ENCODE measurements at places on chromosomes 2 and 18. TPM values are rescaled to one million over a fixed set of nuclear protein-coding genes. Genes with fewer than 3 reads are reported as not detected.

GRCh38 chr18:8063733-8064132 is 496.6 kb downstream of the PTPRM start:
- no peak for DNase-seq

The LDLRAD4 gene
- 19.5 TPM for total RNA-seq

- no peak for DNase-seq
These were observed 56.4 kb downstream of the KLHL29 start for GRCh38 chr2:23441414-23441813.

The C2orf66 gene
- total RNA-seq: 0.21 TPM

DNA sequence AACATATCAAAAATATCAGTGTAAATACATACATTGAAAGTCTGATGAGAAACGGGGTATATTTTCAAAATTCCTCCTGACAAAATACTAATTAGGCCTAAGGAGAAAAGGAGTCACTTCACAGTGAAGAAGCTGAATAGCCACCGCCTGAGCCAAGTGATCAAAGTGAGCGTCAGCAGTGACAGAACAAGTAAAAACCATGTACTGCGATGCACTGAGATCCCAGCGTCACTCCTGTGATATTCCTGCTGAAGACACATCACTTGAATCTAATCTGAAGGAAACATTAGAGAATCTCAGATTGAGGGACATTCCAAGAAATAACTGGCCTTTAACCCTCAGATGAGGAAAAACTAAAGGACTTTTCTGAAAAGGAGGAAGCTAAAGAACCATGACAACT is 285.3 kb downstream of the EN1 start:
- DNase-seq: no peak

DNA sequence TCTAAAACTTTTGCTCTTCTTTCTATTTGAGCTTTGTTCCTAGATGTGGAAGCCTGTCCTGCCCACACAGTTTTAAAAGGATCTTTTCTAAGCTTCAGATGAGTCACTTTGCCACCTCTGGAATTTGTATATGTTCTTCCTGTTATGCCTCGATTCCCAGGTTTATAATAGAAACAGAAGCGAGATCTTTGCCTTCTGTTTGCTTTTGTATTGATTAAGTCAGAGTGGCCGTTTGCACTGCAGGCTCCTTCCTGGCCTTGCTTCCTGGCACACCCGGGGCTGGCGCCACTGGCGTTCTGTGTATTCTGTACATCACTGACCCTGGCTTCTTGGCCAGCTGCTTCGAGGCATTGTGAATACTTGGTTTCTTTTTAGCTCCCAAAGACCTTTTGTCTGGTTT is 91.8 kb downstream of the MTCL1 start:
- no peak for DNase-seq

GRCh38 chr2:16626997-16627605 is 38.5 kb downstream of the CYRIA start:
- DNase-seq: no peak

GRCh38 chr2:149068996-149069888 is 30.7 kb downstream of the LYPD6B start:
- no peak for DNase-seq

The INHA gene
- not detected for total RNA-seq

GRCh38 chr18:50973367-50974126 is 5.7 kb downstream of the ELAC1 start:
- DNase-seq: no peak

DNA sequence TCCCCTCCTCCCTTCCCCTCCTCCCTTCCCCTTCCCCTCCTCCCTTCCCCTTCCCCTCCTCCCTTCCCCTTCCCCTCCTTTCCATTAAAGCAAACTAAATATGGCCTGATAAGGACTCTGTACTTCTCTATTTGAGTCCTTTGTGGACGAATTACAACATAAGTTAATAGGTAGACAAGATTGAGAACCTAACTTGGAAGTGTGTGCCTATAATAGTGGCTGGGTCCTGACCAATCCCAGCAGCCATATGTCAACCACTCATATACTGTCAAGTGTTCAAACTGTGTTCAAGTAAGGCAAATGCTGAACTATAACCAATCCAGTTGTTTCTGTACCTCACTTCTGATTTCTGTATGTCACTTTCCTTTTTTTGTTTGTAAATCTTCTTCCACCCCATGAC is 97.1 kb upstream of the RBMS1 start:
- no peak for DNase-seq

The ACKR3 gene
- total RNA-seq: not detected

DNA sequence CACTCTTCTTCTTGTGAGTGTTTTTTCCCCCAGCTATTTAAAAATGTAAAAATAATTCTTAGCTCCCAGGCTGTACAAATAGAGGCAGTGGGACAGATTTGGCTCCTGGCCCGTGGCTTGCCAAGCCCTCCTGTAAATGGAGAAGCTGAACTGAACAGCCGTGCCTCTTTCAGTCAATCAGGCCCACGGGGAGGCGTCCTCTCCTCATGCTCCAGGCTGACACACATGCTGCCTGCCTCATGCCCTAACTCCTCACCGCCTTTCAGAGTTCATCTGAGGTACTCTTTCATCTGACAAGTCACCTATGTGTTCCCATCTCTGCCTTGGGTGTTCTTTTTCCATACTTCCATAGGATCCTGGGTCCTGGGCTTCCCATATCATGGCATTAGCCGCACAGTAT is 58.9 kb downstream of the BMP10 start:
- DNase-seq: no peak

DNA sequence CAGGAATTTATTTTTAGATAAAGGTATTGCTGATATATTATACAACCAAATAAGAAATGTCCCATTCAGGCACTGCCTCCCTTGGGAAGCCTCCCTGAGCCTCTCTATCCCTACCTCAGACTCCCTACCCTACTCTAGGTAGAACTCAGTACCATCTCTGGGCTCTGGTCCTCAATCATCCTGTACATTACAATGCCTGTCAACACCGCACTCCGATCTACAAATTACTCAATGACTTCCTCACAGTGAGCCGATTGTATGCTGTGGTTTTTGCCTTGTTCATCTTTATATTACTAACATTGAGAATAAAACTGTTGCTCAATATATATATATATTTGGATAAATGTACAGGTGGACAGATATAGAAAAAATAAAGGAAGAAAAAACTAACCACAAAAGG is 207.5 kb downstream of the STK39 start:
- DNase-seq: no peak

The PLEKHH2 gene
- total RNA-seq: 0.26 TPM

- no peak for DNase-seq
These were observed 15.2 kb downstream of the LANCL1 start for GRCh38 chr2:210461401-210461800.

DNA sequence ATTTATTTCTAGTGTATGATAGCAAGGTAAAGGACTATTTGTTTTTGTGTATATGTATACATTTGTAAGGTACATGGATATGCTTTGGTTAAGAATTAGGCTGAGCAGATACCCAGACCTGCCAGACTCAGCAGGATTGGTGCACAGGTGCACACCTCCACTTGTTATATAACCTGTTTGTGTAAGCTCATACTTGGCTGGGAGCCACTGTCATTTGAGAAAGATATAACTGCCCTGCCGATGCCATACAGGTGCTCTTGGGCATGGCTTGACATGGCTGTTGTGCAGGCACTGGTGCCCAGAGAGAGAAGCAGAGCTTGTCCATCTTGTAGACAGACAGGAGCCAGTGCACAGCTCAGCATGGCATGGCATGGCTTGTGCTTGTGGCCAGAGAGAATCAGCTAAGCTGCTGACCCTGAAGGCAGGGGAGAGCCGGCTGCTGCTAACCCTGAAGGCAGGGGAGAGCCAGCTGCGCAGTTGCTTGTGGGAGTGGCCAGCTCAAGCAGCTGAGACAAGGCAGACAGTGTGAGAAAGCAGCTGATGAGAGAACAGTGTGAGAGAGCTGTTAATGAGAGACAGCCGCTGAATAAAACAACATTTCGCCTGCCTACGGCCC is 136.5 kb downstream of the RNF144A start:
- DNase-seq: no peak

DNA sequence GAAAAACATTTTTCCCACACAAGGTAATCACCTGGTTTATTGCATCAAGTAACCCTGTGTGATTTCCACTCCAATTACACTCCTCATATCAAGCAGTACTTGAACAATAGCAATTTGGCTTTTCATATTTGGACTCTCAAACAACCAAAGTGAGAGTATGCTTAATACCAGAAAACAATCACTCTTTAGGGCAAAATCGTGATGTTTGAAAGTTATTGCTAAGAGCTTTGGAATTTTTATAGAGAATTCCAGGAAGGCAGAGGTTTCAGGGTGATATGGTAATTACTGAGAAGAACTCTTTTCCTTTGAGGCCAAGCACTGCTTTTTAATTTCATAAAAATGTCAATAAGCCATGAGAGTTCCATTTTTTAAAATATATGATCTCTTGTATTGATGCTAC is 779.5 kb upstream of the LRRTM1 start:
- no peak for DNase-seq

The SRD5A2 gene
- total RNA-seq: not detected

- no peak for DNase-seq
These were observed 51.1 kb upstream of the ZNF236 start for GRCh38 chr18:76771192-76771799.

DNA sequence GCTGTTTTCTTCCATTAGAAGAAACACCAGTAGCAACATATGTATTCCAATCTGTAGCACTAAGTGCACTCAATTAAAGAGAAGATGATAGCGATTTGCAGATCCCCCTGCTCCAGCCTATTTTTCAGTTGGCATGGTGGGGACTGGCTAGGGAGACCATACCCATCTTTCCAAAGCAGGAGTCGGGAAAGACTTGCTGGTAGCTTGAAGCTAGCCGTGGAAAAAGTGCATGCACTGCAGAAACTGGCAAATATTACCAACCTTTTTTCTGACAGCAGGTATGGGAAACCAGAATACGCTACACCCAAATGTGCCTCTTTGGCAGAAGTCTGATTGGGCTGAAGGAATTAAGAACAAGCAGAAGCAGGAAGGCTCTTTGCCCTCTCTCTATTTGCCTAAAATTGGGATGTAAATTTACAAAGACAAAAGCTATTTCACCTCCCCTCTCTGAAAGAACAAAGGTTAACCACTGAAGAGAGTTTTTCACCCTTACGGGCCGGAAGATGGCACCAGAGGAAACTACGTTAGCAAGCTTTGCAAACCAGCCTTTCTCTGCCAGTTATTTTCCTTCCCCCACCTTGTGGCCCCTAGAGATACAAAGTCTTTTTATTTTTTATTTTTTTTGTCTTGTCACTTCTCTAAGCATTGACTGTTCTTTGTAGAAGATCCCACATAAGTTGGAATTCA is 273.1 kb downstream of the DLGAP1 start:
- no peak for DNase-seq

GRCh38 chr18:30277676-30278075 is 764.9 kb downstream of the DSC3 start:
- no peak for DNase-seq

GRCh38 chr2:130755256-130756052 is at the start of gene AMER3:
Gene AMER3, plus strand, starts transcription at chr2:130755540. Its CDS starts 6,533 bp downstream, at chr2:130762073.
- DNase-seq: no peak

- DNase-seq: no peak
These were observed 2.3 kb upstream of the IL1RL2 start for GRCh38 chr2:102184568-102184967.

The GPR75 gene
- 13.2 TPM for total RNA-seq

The TRMT61B gene
- 22.3 TPM for total RNA-seq

- no peak for DNase-seq
These were observed 50.7 kb downstream of the SIGLEC15 start for GRCh38 chr18:45876161-45876560.

- DNase-seq: no peak
These were observed 208.4 kb downstream of the RAD51AP2 start for GRCh38 chr2:17309741-17310339.

- DNase-seq: no peak
These were observed 1056.7 kb upstream of the FANCL start for GRCh38 chr2:59297816-59298215.

The DGUOK gene
- total RNA-seq: 92.6 TPM

DNA sequence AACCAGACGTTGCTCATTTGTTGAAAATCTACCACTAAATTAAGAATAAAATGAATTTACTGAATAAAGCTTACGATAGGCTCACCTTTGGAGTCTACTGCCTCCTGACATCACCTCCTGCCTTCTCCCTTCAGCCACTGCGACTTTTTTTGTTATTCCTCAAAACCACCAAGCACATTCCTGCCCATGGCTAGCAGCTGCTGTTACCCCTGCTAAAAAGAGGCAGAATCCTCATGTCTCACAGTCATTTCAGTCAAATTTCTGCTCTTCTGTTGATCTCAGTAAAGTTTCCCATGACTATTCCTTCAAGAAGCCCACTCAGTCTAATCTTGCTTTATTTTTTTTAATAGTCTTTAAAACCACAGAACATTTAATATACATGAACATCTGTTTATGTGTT is 40.8 kb upstream of the ANKRD62 start:
- DNase-seq: no peak

DNA sequence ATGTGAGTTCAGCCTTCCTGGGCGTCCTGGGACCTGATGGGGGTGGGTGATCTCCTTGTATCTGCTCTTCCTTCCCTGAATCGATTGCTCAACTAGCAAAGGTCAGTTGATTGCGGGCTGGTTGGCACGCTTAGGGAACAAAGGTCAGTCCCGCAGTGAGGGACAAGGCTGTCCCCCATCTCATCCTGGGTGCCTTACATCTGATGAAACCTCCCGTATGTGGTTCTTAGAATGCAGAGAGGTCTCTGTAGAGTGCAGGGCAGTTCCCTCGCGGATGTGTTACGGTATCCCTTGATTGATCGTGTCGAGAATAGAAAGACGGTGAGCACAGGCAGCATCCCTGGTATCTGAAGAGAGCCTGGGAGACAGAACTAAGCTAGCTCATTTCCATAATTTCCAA is 56.4 kb upstream of the RBM44 start:
- DNase-seq: no peak

The COL4A3 gene
- 0.62 TPM for total RNA-seq

GRCh38 chr2:69742322-69742952 is 503 bp downstream of the ANXA4 start:
- no peak for DNase-seq

The CPLX4 gene
- total RNA-seq: not detected

DNA sequence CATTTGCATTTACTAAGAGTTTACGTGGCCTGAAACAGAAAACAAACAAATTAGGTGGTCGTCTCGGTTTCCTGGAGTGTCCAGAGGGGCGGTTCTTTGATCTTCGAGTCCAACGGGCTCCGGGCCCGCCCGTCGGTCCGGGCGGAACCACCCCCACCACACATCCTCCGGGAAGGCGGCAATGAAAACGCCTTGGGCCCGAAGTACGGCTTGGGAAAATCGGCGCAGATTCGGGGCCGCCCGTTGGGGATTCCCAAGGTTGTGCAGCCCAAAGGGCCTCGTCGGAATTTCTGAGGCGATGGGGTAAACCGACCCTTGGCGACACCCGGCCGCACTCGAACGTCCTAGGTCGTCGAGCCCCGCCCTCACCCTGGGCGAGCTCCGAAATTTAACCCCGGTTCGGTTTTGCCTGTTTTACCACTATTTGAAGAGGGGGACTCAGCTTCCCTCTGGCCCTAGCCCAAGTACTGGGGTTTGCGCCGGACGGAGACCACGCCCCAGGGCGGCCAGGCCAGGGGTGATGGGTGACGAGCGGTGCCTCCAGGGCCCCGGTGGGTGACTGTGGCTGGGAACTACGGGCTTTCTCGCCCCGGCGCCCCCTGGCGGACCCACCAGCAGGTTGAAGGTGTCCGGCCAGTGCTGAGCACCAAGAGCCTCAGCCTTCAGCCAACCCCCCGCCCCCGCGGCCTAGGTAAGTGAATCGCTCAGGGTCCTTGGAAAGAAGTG is 1.9 kb upstream of the CFAP53 start:
- DNase-seq: peak; percentile 90

- DNase-seq: no peak
These were observed 13.3 kb upstream of the TRIM43 start for GRCh38 chr2:95578539-95578938.

- no peak for DNase-seq
These were observed 984.5 kb upstream of the CDH2 start for GRCh38 chr18:29161429-29161828.

The UGT1A3 gene
- not detected for total RNA-seq

The BOLL gene
- not detected for total RNA-seq

The AGXT gene
- not detected for total RNA-seq
